Glutamatergic neuron (in vitro differentiated cells): ENCODE measurements at places on chromosomes 7 and 10. TPM values are rescaled to one million over a fixed set of nuclear protein-coding genes. Genes with fewer than 3 reads are reported as not detected.

COL26A1 gene
- 66.2 TPM for total RNA-seq

- H3K27me3 ChIP-seq: no peaks in the 10 kb centered on the region
- peaks cover 14% of the 10 kb centered on the region for H3K4me1 ChIP-seq
- H3K27ac ChIP-seq: peak overlapping the region; percentile 62
Measured at GRCh38 chr7:83534488-83534887, 114.5 kb downstream of the SEMA3E start.

GRCh38 chr7:123131961-123132360, 67.8 kb downstream of the SLC13A1 start:
- no peaks in the 10 kb centered on the region for H3K27me3 ChIP-seq
- no peak for DNase-seq
- no peaks in the 10 kb centered on the region for H3K36me3 ChIP-seq
- no peaks in the 10 kb centered on the region for H3K4me1 ChIP-seq
- no peak overlapping the region for H3K4me3 ChIP-seq

DNA sequence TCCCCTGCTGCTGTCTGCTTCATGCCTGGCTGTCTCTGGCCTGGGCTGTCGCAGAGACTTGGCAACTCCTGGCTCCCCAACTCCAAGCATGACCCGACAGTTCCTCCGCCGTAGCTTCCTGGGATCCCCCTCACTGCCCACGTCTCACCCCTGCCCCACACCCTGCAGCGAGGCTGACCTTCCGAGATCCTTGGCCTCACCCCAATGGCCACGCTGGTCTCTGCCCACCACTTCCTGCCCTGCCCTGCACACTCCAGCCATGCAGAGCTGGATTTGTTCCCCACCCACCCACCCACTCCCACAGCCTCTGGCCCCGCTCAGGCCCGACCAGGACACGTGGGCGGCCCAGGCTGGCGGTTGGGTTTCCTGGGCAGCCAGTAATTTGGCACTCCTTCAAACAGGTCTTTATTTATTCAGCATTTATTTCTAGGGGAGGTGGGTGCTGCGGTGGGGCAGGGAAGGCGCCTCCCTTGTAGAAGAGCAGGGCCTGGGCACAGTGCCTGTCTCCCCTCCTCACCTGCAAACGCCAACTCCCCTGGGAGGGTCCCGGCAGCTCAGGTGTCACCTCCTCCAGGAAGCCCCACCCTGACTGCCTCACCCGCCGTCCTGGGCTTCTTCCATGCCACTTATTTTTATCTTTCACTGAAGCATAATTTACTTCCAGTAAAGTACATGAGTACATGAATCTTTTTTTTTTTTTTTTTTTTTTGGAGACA, 25.5 kb downstream of the GTF2IRD1 start:
- peaks cover 14% of the 10 kb centered on the region for H3K4me1 ChIP-seq
- H3K27ac ChIP-seq: no peak overlapping the region
- H3K4me3 ChIP-seq: no peak overlapping the region

GRCh38 chr10:85280014-85280413, 951.6 kb downstream of the CCSER2 start:
- peaks cover 2% of the 10 kb centered on the region for H3K36me3 ChIP-seq
- no peaks in the 10 kb centered on the region for H3K4me1 ChIP-seq
- DNase-seq: no peak

DNA sequence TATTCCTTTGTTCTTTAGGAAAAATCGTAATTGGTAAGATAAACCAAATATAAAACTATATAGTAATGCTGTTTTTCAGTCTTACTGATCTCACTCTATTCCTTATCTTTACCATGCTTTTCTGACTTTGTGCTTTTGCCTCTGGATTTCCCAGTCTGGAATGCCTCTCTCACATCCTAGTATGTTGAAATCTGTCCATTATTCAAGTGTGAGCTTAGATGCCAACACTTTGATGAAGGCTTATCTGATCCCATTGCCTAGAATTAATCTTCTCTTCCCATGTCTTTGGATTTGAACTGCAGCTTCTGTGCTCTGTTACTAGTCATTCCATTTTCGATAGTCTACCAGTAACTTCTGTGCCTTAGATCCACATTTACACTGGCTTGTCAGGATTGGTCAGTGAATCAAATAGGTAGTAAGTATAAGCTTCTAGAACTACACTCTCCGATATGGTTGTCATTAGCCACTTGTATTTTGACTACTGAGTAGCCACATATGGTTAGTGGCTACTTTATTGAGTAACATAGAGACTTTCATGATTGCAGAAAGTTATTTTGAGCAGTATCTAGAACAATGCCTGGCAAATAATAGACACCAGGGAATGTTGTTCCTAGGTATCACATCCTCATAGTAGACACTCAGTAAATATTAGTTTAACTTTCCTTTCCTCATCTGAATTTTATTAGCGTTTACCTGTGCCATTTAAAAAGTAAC, 92.9 kb downstream of the BMPR1A start:
- H3K4me1 ChIP-seq: peaks cover 3% of the 10 kb centered on the region
- H3K4me3 ChIP-seq: no peak overlapping the region
- no peaks in the 10 kb centered on the region for H3K27me3 ChIP-seq
- DNase-seq: no peak
- no peak overlapping the region for H3K27ac ChIP-seq

- DNase-seq: no peak
- peaks cover 9% of the 10 kb centered on the region for H3K27me3 ChIP-seq
- H3K27ac ChIP-seq: no peak overlapping the region
- peaks cover 11% of the 10 kb centered on the region for H3K4me1 ChIP-seq
- H3K4me3 ChIP-seq: no peak overlapping the region
- no peaks in the 10 kb centered on the region for H3K36me3 ChIP-seq
Measured at GRCh38 chr10:16381083-16381482, 55.7 kb upstream of the PTER start.

DNA sequence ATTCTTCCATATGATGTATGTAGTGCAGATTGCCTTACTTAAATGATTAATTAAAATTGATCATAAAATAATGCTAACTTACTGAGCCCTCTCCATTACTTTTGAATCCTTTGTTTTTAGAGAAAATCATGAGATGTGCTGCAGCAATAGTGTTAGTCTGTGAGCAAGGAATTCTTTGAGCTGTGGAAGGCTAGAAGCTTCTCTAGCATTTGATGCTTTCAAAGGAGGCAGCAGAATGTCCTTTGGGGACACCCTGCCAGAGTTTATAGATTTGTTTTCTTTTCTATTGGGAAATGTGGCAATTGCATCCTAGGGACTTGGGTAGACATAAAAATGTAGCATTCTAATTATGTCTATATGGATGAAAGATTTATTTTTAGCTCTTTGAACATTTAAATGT, 284.1 kb upstream of the SMIM30 start:
- DNase-seq: no peak
- no peaks in the 10 kb centered on the region for H3K36me3 ChIP-seq
- peaks cover 14% of the 10 kb centered on the region for H3K4me1 ChIP-seq
- H3K4me3 ChIP-seq: no peak overlapping the region
- H3K27ac ChIP-seq: no peak overlapping the region

CSGALNACT2 gene
- total RNA-seq: 28.3 TPM

- no peak for DNase-seq
- no peak overlapping the region for H3K27ac ChIP-seq
- H3K4me1 ChIP-seq: peaks cover under 1% of the 10 kb centered on the region
- no peaks in the 10 kb centered on the region for H3K36me3 ChIP-seq
- H3K27me3 ChIP-seq: no peaks in the 10 kb centered on the region
- no peak overlapping the region for H3K4me3 ChIP-seq
Measured at GRCh38 chr10:85537561-85537960, 829.0 kb downstream of the GRID1 start.

DNA sequence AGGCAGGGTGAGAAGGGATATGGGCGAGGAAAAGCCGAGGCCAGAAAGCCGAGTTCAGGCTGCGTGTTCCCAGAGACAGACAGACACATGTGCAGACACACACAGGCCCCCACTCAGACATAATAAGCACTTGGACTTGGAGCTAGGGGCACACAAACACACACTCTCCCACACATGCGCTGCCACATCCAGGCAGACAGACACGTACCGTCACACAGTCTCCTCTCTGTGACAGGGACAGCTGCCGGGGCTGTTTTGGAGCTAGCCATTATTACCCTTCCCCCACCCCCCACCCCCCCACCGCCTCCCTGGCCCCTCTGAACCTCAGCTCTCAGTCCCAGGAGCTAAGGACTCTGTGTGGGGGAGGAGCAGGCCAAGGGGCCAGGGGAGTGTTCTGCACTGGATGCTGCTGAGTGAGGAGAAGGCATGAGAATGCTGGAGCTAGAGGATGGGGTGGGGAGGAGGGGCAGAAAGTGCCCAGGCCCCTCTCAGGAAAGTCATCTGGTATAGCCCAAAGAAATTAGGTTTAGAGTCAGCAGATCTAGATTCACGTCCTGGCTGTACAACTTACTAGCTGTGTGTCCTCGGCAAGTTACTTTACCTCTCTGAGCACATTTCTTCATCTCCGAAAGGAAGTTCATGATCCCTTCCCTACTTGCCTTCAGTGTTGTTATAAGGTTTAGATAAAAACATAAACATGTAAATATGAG, 6.3 kb downstream of the PITX3 start:
- DNase-seq: no peak
- H3K27me3 ChIP-seq: peaks cover 5% of the 10 kb centered on the region
- no peak overlapping the region for H3K27ac ChIP-seq
- H3K4me1 ChIP-seq: peaks cover 5% of the 10 kb centered on the region
- H3K36me3 ChIP-seq: peaks cover 6% of the 10 kb centered on the region
- H3K4me3 ChIP-seq: no peak overlapping the region

GRCh38 chr10:25639646-25640045, 294.4 kb upstream of the MYO3A start:
- no peaks in the 10 kb centered on the region for H3K27me3 ChIP-seq
- H3K36me3 ChIP-seq: no peaks in the 10 kb centered on the region
- no peaks in the 10 kb centered on the region for H3K4me1 ChIP-seq

DPYSL4 gene
- total RNA-seq: 402 TPM

GRCh38 chr7:5854738-5855137, 25.9 kb upstream of the OCM start:
- H3K36me3 ChIP-seq: no peaks in the 10 kb centered on the region
- no peaks in the 10 kb centered on the region for H3K4me1 ChIP-seq
- no peak overlapping the region for H3K4me3 ChIP-seq
- no peak overlapping the region for H3K27ac ChIP-seq
- no peak for DNase-seq

DNA sequence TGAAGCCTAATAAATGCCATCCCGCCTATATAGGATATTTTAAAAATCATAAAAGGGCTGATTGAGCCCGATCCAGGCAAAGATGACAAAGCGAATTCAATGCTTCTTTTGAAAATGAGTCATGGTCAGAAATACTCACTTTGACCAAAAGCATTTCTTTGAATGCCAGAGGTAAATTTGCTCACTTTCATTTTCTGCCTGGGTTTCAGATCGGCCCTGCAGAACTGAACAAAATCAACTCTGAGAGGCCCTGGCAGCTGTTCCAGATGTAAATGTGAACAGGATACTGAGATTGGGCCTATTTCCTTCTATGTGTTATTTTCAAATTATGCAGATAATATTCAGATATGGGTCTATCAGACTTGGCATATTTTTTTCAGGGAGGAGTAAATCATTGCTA, 114.8 kb upstream of the ARID5B start:
- no peaks in the 10 kb centered on the region for H3K4me1 ChIP-seq
- H3K36me3 ChIP-seq: no peaks in the 10 kb centered on the region
- H3K4me3 ChIP-seq: no peak overlapping the region
- H3K27ac ChIP-seq: no peak overlapping the region
- no peak for DNase-seq

- no peak overlapping the region for H3K27ac ChIP-seq
- no peak for DNase-seq
- peak overlapping the region; percentile 87 for H3K4me3 ChIP-seq
- peaks cover 9% of the 10 kb centered on the region for H3K4me1 ChIP-seq
- peaks cover 2% of the 10 kb centered on the region for H3K27me3 ChIP-seq
Measured at GRCh38 chr10:110672580-110672919, 28.4 kb downstream of the RBM20 start.

BLOC1S2 gene
- total RNA-seq: 82.9 TPM

- H3K4me3 ChIP-seq: no peak overlapping the region
- H3K36me3 ChIP-seq: no peaks in the 10 kb centered on the region
- no peak for DNase-seq
- no peaks in the 10 kb centered on the region for H3K4me1 ChIP-seq
Measured at GRCh38 chr7:2379821-2380450, 23.5 kb upstream of the CHST12 start.

CCL26 gene
- total RNA-seq: not detected

EMX2 gene
- total RNA-seq: 0.47 TPM

IDI1 gene
- total RNA-seq: 103 TPM

- H3K4me3 ChIP-seq: no peak overlapping the region
- peaks cover 5% of the 10 kb centered on the region for H3K36me3 ChIP-seq
- no peak overlapping the region for H3K27ac ChIP-seq
- no peak for DNase-seq
- peaks cover 6% of the 10 kb centered on the region for H3K27me3 ChIP-seq
- H3K4me1 ChIP-seq: peaks cover 2% of the 10 kb centered on the region
Measured at GRCh38 chr10:113539789-113540188, 13.1 kb upstream of the HABP2 start.

GRCh38 chr10:18880530-18880929, 168.1 kb upstream of the MALRD1 start:
- no peaks in the 10 kb centered on the region for H3K4me1 ChIP-seq
- no peak overlapping the region for H3K4me3 ChIP-seq
- no peak for DNase-seq
- H3K27me3 ChIP-seq: peaks cover 1% of the 10 kb centered on the region
- H3K27ac ChIP-seq: no peak overlapping the region

DNA sequence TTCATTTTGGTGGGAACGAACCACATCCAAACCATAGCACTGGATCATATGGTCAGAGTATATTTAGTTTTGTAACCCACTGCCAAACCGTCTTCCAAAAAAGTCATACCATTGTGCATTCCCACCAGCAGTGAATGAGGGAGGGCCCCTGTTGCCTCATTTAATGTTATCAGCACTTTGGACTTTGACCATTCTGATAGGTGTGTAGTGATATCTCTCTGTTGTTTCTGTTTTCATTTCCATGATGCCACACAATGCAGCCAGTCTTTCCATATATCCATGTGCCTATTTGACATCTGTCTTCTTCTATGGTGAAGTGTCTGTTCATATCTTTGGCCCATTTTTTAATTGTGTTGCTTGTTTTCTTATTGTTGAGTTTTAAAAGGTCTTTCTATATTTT, 105.0 kb upstream of the PPP2R2D start:
- no peak overlapping the region for H3K4me3 ChIP-seq
- H3K27me3 ChIP-seq: no peaks in the 10 kb centered on the region
- H3K4me1 ChIP-seq: no peaks in the 10 kb centered on the region
- no peak overlapping the region for H3K27ac ChIP-seq
- no peak for DNase-seq
- H3K36me3 ChIP-seq: peaks cover 12% of the 10 kb centered on the region

VSTM4 gene
- total RNA-seq: 2.0 TPM

- H3K36me3 ChIP-seq: no peaks in the 10 kb centered on the region
- DNase-seq: no peak
- peaks cover 26% of the 10 kb centered on the region for H3K4me1 ChIP-seq
- no peak overlapping the region for H3K27ac ChIP-seq
- no peaks in the 10 kb centered on the region for H3K27me3 ChIP-seq
Measured at GRCh38 chr7:122256046-122256445, 48.5 kb downstream of the FEZF1 start.
